ENCODE measurements at places on chromosomes 1 and 21. TPM values are rescaled to one million over a fixed set of nuclear protein-coding genes. Genes with fewer than 3 reads are reported as not detected.

DNA sequence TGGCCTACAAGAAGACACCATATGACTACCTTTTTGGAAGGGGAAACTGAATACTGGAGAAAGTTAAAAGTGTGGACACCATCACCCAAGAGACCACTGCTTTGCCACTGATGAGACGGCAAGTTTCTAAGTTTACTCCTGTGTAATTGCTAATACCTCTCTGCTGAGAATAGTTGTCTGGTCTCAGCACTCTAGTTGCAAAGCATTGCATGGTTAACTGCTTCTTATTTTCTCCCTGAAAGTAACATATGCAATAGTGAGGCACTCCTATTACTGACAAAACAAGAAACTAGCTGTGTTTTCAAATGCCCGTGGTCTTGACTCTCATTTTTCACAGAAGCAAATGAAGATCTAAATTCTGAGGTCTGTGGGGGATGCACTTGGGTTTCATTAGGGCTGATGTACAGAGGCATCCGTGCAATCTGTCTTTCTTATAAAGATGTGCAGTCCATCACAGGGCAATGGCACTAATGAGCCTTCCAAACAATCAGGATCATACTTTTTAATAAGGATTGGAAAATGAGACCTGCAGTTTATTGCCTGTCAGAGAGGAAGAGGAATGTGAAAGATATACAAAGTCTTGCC is 62.9 kb downstream of the IFI44 start:
- H3K4me3 ChIP-seq: no peak overlapping the region
- no peaks in the 10 kb centered on the region for H3K36me3 ChIP-seq
- H3K27me3 ChIP-seq: no peaks in the 10 kb centered on the region
- DNase-seq: no peak
- H3K4me1 ChIP-seq: peaks cover 30% of the 10 kb centered on the region

- H3K4me3 ChIP-seq: no peak overlapping the region
- no peak for DNase-seq
- no peaks in the 10 kb centered on the region for H3K4me1 ChIP-seq
- no peak overlapping the region for H3K27ac ChIP-seq
- no peaks in the 10 kb centered on the region for H3K27me3 ChIP-seq
Measured at GRCh38 chr21:36247316-36248010, 72.5 kb upstream of the MORC3 start.

GRCh38 chr1:96290801-96291200 is 430.8 kb upstream of the PTBP2 start:
- H3K36me3 ChIP-seq: no peaks in the 10 kb centered on the region
- H3K4me1 ChIP-seq: no peaks in the 10 kb centered on the region
- DNase-seq: no peak
- H3K27me3 ChIP-seq: no peaks in the 10 kb centered on the region
- no peak overlapping the region for H3K4me3 ChIP-seq

- peaks cover 54% of the 10 kb centered on the region for H3K4me1 ChIP-seq
- DNase-seq: no peak
- no peaks in the 10 kb centered on the region for H3K36me3 ChIP-seq
- H3K4me3 ChIP-seq: no peak overlapping the region
Measured at GRCh38 chr1:98322086-98322485, 339.4 kb upstream of the SNX7 start.

GRCh38 chr1:159996653-159997052 is 35.1 kb downstream of the PIGM start:
- peaks cover 40% of the 10 kb centered on the region for H3K4me1 ChIP-seq
- H3K27ac ChIP-seq: peak overlapping the region; percentile 73
- peak overlapping the region; percentile 51 for H3K4me3 ChIP-seq
- no peaks in the 10 kb centered on the region for H3K36me3 ChIP-seq
- DNase-seq: peak; percentile 95

GRCh38 chr1:186550832-186551231 is 89.9 kb upstream of the PDC start:
- no peaks in the 10 kb centered on the region for H3K27me3 ChIP-seq
- no peak for DNase-seq
- 0 out of 2 replicates have a peak, but pooled peaks cover 3% of the 10 kb centered on the region for H3K36me3 ChIP-seq
- no peak overlapping the region for H3K4me3 ChIP-seq
- H3K27ac ChIP-seq: no peak overlapping the region

DNA sequence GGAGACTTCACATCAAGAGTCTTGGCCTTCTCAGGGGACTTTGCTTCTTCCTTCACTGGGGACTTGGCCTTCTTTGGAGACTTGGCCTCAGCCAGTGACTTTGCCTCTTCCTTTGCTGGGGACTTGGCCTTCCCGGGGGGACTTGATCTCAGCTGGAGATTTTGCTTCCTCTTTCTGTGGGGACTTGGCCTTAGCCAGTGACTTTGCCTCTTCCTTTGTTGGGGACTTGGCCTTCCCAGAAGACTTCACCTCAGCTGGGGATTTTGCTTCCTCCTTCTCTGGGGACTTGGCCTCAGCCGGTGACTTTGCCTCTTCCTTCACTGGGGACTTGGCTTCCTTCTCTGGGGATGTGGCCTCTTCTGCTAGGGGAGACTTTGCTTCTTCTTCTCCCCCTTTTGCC is 13.5 kb upstream of the CD2 start:
- no peaks in the 10 kb centered on the region for H3K36me3 ChIP-seq
- 0 out of 2 replicates have a peak, but pooled peaks cover 3% of the 10 kb centered on the region for H3K27me3 ChIP-seq
- no peak overlapping the region for H3K27ac ChIP-seq
- no peak overlapping the region for H3K4me3 ChIP-seq
- no peak for DNase-seq

DNA sequence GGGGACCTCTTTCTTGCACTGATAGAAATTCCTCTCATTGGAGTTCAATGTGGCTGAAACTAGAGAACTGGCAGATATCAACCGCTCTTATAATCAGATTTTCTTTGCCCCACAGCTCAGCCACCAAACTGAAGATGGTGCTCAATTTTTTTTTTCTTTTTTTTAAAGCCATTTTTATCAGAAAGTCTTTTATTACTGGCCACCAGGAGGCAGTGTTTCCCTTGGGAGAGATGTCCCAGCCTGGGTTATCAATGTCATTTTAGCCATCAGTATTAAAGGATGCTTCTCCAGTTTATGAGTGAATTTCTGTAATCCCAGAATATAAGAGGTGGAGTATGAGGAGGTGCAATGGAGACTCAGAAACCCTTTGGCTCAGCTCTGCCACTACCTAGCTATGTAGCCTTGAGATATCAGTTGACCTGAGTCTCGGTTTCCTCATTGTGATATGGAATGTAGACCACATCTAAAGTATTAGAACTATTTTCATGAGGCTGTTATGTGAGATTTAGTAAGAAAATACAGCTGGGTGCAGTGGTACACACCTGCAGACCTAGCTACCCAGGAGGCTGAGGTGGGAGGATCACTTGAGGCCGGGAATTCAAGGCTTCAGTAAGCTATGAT is 27.6 kb downstream of the CD244 start:
- peak; percentile 64 for DNase-seq
- H3K4me3 ChIP-seq: no peak overlapping the region
- no peaks in the 10 kb centered on the region for H3K4me1 ChIP-seq

GRCh38 chr1:118984086-118984721 is 3.9 kb downstream of the TBX15 start:
- H3K4me1 ChIP-seq: peaks cover 16% of the 10 kb centered on the region
- peak overlapping the region; percentile 82 for H3K4me3 ChIP-seq
- no peaks in the 10 kb centered on the region for H3K27me3 ChIP-seq
- DNase-seq: peak; percentile 85

- H3K27ac ChIP-seq: peak overlapping the region; percentile 11
- H3K4me1 ChIP-seq: peaks cover 20% of the 10 kb centered on the region
- H3K4me3 ChIP-seq: no peak overlapping the region
- peak; percentile 72 for DNase-seq
Measured at GRCh38 chr1:78334952-78335351, 155.8 kb upstream of the PTGFR start.

Gene H6PD
- polyA plus RNA-seq: 16.1 TPM

DNA sequence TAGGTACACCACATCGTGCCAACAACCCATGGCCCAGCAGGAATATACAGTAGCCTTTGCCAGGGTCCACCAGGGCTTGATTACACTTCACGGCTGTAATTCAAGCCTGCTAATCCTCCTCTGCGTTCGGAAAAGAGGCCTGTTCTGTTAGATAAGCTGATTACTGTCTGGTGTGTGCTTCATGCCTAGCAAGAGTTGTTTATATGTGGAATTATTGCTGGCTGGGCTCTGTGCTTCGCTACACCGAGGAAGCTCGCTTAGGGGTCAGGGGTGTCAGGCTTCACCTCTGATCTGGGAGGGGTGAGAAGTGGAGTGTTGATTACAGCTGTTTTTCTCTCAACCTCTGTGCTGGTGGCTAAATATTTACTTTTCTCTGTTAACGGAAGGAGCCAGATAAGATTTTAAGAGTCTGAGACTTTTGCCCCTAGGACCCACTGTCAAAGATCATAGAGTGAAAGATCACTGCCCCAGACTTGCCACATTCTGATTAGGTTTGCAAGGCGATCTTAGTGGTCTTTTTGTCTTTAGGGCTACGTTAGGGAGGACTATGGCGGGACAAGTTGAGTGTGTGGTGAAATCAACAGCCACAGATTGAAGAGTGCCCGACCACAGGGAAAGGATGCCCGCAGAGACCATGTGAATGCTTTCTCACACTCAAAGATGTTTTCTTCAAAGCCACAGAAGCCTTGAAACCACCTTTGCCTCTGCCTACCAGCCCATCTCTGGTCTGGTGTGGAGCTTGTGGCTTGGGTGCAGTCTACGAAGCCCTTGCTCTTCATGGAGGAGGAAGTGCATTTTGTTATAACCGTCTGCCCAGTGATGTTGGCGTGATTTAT is 216.1 kb downstream of the PBX1 start:
- no peaks in the 10 kb centered on the region for H3K36me3 ChIP-seq
- DNase-seq: no peak
- peak overlapping the region; percentile 92 for H3K27ac ChIP-seq

Gene CD34
- polyA plus RNA-seq: 0.34 TPM
